ENCODE measurements at places on chromosomes 4 and X. TPM values are rescaled to one million over a fixed set of nuclear protein-coding genes. Genes with fewer than 3 reads are reported as not detected.

The LINC00632 gene
- 6.4 TPM for total RNA-seq

- no peak for DNase-seq
Observed at GRCh38 chr4:105276361-105277104, 129.9 kb downstream of the TET2 start.

The TASL gene
- not detected for total RNA-seq

DNA sequence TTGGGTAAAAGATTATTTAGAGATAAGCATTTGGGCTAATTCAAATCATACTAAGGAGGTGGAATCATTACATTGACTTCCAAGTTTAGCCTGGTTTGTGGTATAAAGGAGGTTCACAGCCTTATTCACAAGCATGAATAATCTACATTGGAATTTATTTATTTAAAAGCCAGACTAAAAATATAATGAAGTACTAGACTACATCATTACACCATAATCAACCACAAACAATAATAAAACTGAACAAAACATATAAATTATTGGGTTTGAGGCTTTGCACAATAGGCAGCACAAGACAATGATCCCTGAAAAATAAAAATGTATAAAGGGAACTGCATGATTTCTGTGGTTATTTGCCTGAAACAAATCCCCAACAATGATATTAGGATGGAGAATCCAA lies 314.0 kb downstream of the GBA3 start:
- peak; percentile 10 for DNase-seq

GRCh38 chr4:151197247-151197646 lies 79.7 kb upstream of the PRSS48 start:
- no peak for DNase-seq

The PAGE2 gene
- total RNA-seq: not detected

The HSFX4 gene
- total RNA-seq: not detected

DNA sequence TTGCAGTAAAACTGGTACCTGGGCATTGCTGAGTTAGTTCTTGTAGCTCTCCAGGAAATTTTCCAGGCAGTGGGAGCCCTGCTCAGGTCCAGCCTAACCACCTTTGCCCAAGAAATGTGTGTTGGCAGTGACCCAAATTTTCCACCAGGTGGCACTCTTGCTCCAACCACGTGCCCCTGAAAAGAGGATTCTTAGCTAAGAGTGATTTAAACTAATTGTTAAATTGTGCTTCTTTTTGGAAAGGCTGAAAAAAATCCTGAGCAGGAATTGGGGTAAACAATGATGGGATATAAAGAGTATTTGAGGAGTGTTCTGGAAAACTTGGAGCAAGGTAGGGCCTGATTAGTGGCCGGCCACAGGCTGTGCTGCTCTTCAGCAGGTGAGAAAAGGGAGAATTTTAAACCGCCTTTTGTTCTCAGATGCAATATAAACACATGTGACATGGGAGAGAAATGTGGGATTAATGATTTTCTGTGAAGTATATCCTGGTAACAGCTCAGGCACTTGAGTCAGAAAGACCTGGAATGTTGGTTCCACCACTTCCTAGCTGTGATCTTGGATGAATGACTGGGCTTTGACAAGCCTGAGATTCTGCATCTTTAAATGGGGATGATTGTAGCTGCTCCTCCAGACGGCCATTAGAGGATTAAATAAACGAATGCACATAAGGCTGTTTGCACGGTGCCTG lies 219.6 kb downstream of the PTTG2 start:
- DNase-seq: peak; percentile 77

DNA sequence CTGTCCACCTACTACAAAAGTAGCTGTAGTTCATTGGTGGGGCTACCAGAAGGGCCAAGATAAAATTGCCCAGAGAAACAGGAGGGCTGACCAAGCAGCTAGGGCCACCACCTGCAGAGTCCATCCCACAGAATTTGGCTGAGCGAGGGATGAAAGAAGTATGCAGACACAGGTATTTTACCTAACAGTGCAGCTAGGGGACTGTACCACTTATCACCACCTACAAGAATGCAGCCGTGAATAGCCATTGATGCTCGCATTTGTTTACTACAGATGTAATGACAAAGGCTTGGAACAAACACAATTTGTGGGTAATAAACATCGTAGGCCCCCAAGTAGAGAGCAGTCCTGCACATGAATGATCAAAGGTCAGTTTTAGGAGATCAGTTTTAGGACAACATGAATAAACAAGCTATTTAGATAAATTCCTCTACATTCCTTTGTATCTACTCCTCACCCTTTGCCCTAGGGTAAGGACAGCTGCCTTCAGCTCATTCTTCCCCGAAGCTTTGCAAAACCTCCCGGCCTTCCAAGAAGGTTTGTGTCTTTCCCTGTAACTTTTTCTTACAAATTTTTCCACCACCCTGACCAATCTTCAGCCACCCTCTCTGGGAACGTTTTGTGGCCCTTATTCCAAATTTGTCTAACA lies 49.5 kb downstream of the ZNF718 start:
- DNase-seq: no peak

- DNase-seq: peak; percentile 11
Observed at GRCh38 chr4:184403384-184403781, 71.0 kb downstream of the IRF2 start.

- peak; percentile 99 for DNase-seq
Observed at GRCh38 chr4:38160487-38161207, 200.4 kb downstream of the PTTG2 start.

- no peak for DNase-seq
Observed at GRCh38 chr4:30929649-30930048, 209.5 kb downstream of the PCDH7 start.

- DNase-seq: peak; percentile 23
Observed at GRCh38 chrX:85836868-85837267, 210.5 kb downstream of the CHM start.

The TMSB15B gene
- total RNA-seq: 7.9 TPM

DNA sequence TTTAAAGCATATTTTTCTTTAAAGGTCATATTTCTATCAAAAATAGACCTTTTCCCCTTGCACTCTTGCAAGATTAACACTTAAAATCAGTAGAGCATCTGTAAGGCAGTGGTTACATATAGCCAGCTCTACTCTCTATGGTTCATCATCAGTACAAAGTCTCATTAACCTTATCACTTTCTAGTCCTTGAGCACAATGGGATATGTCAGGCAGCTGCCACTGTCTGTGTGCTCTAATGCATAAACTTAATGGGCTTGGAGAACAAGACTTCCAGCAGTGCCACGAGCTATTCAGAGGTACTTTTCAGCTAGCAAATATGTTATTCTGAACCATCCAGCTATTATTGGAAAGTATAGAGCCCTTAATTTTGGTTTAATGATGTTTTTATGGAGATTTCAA lies 393.7 kb downstream of the GASK1B start:
- no peak for DNase-seq

- DNase-seq: no peak
Observed at GRCh38 chr4:13325744-13326143, 158.4 kb downstream of the RAB28 start.

The UCHL1 gene
- 972 TPM for total RNA-seq

GRCh38 chr4:156053174-156053573 lies 99.5 kb upstream of the CTSO start:
- no peak for DNase-seq

GRCh38 chrX:14672611-14673172 lies 143.4 kb downstream of the GLRA2 start:
- no peak for DNase-seq

- DNase-seq: no peak
Observed at GRCh38 chr4:89307446-89308160, at the start of gene GPRIN3. TSS of gene GPRIN3 (minus strand) at chr4:89307800. CDS start at chr4:89250110, 57,690 bp downstream.

- DNase-seq: no peak
Observed at GRCh38 chr4:3083732-3084131, 9.3 kb downstream of the HTT start.

- DNase-seq: peak; percentile 94
Observed at GRCh38 chr4:152485726-152486276, 50.1 kb downstream of the FBXW7 start.
